Fibroblast of skin of left quadriceps (primary cell): ENCODE measurements at places on chromosomes 3 and 15.

DNA sequence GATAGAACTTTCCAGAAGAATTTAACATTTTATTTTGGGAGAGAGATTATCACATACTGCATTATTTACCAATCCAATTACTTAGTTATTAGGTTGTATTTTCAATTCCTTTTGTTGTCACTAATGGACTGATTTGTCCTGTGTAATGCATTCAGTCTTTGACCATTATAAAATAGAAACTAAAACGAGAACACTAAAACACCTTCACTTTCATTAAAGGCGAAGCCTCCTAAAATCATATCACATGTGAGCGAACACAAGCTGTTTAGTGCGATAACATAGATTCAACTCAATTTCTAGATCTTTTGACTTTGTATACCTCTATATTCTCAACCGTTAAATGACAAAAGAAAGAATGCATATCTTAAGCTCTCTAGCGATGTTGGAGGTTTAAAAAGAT lies 253.4 kb downstream of the VGLL3 start:
- no peak for DNase-seq

DNA sequence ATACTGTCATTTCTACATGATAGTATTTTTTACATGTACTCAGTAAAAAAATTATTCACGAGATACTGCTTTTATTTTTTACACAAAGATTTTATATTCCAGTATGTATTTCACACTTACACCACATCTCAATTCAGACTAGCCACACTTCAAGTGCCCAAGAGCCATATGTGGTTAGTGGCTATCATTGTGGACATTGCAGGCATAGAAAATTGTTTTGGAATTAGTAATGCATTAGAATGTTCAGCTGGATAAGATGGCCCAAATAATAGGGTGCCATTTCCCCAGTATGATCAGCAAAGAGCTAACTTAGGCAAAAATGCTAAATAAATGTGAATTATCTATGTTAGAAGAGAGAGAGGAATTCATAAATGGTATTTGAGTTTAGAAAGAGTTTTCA lies 203.8 kb upstream of the MCTP2 start:
- no peak for DNase-seq

GRCh38 chr3:56926243-56926946 lies 124.6 kb upstream of the ARHGEF3 start:
- peak; percentile 54 for DNase-seq

DNA sequence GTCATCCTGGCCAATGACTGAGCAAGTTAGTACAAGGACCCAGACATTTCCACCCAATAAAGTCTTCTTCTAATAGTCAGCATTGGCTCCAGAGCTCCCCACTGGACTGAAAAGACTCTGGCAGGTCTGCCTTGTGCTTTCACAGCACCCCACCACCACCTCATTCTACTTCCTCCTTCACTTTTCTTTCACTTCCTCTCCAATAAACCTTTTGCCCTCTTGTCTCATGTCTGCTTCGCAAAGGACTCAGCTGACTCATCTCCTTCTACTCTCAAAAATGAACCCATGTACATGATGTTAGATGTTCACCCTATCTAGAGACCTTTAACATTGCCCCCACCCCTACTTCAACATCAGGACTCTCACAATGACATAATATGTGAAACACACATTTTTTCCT lies 181.0 kb upstream of the PPP2R3A start:
- DNase-seq = no peak

- DNase-seq = peak; percentile 17
Observed at GRCh38 chr15:88166082-88166993, 90.2 kb downstream of the NTRK3 start.

- DNase-seq = no peak
Observed at GRCh38 chr15:58217460-58217859, 79.3 kb downstream of the AQP9 start.

DNA sequence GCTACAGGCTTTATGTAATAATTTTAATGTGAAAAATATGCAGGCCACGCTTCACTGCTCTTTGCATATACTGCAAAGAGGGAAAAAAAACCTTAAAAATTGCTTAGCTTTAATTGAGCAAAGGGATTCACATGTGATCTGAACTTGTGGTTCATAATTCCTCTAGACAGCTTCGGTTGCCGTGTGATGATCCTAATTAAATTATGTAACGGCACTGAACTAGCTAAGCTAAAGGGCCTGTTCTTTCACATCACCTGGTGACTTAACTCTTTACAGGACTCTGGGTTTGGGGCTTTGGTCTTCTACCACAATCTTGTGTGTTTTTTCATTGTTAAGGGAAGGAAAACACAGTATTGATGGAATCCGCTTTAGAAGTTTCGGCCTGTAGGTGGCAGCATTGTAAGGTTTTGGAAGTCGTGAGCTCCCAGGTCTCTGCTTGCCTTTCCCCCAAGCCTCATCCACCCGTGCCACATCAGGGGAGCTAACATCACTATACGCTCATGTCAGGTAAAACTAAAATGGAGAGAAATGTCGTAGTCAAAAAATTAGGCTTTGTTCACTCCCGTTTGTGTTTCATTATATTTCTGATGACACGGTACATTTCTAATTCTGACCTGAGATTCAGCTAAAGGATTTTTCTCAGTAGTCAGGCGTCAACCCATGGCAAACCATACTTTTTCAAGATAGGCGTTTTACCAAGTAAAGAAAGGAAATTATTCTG lies 205.6 kb upstream of the DPH6 start:
- peak; percentile 73 for DNase-seq

DNA sequence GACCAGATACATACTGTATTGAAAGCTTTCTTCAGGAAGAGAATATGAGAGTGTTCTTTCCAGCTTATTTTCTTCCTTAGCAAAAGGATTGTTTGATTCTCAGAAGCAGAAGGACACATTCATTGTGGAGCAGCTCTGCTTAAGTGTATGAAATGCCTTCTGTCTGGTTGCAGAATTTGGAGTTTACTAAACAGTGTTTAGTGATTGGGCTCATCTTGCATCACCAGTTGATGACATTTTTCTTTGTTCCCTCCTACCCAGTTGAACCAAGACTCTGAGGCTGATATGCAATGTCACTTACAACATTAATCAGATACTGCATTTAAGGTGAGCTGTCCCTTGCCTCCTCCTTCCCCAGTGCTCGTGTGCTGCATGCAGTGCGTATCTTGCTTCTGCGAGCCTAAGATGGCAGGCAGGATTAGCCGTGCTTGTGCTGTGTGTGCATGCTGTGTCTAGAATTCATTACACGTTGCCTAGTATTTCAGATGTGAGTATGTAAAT lies 18.4 kb downstream of the ZBTB38 start:
- DNase-seq = no peak

DNA sequence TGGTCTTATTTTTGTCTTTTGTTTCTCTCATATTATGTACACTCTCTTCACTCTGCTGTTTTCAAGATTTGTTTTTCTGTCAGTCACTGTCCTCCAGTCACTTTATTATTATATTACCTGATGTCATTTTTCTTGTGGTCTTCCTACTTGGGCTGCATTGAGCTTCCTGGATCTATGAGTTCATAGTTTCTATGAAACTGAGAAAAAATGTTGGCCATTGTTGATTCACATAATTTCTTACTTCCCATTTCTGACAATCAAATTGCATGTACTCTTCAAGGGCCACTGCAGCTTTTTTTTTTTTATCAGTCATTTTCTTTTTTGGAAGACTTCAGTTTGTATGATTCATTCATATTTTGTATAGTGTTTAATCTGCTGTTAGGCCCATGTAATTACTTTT lies 1180.6 kb upstream of the GBE1 start:
- DNase-seq = no peak

GRCh38 chr3:118495206-118495605 lies 539.4 kb downstream of the IGSF11 start:
- no peak for DNase-seq

- DNase-seq = no peak
Observed at GRCh38 chr3:127815641-127816605, 6.4 kb downstream of the MGLL start.

- no peak for DNase-seq
Observed at GRCh38 chr3:142118911-142119310, 30.4 kb downstream of the TFDP2 start.

- DNase-seq = no peak
Observed at GRCh38 chr15:54277834-54278233, 299.6 kb downstream of the UNC13C start.

GRCh38 chr3:139425745-139426400 lies 36.4 kb upstream of the COPB2 start:
- no peak for DNase-seq
